ENCODE measurements at places on chromosomes 2 and 18.
A peak's percentile ranks its signal among the peaks of the same experiment; 100 is the strongest.

DNA sequence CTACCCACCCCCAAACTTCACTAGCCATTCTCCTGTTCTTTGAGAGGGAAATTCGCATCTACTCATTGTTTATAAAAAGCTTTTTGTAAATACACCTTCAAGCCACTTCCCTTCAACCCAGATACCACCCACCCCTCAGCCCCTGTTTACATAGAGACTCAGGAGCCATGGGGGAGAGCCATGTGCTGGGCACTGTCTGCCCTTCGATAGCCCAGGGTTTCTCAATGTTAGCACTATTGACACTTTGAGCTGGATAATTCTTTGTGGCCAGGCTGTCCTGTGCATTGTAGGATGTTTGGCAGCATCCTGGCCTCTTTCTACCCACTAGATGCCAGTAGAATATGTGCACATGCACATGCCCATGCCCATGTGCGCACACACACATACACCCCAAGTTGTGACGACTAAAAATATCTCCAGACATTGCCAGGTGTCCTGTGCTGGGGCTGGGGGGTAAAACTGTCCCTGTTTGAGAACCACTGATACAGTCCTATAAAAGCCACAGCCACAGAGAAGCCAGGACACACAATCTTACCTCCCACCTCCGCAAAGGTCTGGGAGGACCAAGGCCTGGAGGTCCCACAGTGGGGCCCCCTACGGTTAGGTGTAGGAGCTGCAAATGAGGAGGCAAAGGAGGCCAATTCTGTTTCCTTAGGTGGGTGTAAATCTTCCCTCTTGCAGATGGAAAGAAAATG, 44.5 kb upstream of the ASPRV1 start:
- peak; percentile 22 for DNase-seq

DNA sequence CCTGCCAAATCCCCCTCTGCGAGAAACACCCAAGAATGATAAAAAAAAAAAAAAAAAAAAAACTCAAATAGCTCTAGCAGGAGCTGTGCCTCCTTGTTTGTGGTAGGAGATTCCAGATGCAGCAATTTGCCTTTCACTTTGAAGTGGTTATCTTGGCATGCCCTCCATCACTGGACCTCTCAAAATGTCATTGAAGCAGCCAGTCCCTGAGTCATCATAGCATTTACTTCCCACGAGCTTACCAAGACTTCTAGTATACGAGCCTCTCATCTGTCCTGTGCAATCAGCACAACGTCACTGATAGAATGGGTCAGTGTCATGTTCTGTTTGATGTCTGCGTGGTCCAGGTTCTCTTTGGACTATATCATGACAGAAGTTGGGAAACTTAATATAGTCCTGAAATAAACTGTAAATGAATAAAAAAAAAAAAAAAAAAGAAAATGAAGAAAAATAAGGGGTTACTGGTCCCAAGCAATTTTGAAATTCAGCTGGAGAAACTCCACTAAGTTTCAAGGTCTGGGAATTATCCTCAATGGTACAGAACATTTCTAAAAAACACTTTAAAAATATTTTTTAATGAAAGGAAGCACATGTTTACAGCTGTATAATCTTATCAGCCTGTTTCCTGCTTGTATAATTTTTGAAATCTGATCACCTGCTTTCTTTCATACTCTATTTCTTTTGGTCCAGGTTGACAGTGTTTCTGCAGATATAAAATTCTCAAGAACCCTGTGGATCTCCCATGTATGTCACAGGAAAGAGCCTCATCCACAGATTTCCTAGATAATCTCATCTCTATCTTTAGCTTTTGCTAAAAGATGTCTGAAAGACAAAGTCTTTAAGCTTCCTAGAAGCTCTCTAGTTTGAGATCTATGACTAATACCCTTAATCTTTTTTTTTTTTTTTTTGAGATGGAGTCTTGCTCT, 74.1 kb upstream of the EHBP1 start:
- no peak for DNase-seq

DNA sequence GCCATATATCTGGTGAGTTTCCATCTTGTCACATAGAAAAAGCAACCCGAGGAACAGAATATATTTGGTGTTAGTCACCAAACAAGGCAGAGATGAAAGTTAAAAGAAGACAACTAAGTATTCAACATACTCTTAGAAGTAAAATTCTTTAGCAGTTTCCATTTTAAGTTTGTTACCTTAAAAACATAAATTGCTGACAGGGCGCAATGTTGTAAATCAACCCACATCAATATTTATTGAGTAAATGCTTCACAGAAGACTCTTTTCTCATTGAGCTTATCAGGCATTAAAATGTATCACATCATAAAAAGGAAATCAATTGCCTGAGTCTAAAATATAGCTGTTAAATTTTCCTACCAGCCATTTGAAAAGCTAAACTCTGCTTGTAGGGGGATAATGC, 603.0 kb downstream of the FBXO15 start:
- no peak for DNase-seq

DNA sequence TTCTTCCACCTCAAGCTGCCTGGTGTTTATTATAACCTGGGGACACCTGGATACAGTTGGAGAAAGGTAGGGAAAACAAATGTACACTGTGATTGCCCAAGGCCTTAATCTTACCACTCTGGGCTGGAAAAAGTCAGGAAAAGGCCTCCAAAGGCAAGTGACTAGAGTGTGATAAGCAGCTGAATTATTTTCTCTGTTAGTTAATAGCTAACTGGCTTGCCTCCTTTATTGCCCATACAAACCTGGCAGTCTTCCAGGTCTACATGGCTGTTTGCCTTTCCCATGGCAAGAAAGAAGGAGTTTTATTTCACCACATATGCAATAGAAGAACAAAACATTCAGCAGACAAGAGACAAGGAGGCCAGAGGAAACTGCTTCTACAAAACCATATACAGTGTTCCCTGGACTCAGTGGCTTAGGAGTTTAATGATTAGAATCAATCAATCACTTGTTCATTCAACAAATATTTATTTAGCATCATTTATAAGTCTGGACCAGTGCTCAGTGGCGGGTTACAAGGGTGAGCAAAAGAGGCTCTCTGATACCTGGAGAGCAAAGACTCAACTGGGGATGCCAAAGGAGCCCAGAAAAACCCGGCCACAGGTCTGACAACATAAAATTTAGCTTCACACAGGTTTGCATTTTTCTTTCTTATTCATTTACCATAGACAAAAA, 27.5 kb upstream of the SUCLG1 start:
- no peak for DNase-seq

DNA sequence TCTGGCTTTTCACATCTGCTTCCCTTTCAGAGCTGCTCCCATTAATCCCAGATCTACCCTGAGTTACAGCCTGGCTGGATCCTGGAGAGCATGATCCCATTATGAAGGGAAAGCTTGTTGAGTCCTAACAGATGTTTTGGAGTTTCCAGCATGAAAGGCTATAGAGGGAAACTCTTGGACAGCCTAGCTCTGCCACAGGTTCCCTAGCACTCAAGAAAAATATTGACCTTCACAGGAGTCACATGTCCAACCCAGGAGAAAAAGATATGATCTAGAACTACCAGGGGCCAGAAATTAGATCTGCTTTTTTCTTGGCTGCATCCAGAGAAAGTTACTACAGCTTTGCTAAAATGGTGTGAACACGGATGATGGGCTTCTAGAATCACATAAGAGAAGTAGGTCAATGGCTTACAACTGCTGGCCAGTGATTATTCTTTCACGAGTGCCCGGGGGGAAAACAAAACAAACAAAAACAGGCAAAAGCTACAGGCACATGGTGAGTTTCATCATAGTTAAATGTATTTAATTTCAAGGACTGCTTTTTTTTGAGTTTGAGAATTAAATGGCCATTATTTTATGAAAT, 15.9 kb downstream of the CCDC93 start:
- DNase-seq = no peak

DNA sequence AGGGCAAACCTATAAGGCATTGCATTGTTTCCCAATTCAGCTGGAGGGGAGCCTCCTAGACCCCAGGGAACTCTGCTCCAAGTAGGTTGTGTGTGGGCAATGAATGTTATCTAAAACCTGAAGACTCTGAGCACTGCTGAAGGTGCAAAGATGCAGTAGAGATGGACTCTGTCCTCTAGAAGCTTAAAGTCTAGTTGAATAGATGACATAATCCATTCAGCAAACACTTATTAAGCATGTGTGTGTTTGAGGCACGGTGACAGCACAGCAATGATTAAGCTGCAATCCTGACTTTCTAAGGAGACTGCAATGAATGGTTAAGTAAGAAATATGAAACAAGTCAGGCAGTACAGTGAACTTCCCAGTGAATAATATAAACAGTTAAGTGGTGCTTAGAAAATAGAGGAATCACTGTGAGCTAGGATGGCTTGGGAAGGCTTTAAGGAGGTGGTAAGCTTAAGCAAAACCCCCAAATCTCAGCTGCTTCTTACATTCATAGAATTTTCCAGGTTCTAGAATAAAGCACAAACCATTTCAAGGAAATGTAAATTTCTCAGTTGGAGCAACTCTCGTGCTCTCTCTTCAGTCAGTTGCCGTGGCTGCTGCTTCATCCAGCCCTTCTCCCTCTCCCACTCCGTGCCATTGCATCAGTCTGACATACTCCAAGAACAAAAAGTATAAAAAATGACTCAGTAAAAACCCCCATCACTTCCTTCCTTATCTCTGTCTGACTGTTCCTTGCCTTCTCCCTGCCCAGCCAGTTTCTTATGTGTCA, 19.1 kb downstream of the MXD1 start:
- peak; percentile 70 for DNase-seq

GRCh38 chr2:168816369-168816768, 13.9 kb downstream of the NOSTRIN start:
- no peak for DNase-seq

DNA sequence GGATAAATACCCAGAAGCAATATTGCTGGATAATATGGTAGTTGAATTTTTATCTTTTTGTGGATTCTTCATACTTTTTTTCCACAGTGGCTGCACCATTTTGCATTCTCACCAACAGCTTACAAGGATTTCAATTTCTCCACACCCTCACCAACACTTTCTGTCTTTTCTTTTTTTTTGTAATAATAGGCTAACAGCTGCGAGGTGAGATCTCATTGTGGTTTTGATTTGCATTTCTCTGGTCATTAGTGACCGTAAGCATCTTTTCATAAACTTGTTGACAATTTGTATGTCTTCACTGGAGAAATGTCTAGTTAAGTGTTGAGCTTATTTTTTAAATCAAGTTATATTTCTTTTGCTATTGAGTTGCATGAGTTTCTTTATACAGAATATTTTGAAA, 17.6 kb upstream of the SLC9A2 start:
- DNase-seq = no peak

DNA sequence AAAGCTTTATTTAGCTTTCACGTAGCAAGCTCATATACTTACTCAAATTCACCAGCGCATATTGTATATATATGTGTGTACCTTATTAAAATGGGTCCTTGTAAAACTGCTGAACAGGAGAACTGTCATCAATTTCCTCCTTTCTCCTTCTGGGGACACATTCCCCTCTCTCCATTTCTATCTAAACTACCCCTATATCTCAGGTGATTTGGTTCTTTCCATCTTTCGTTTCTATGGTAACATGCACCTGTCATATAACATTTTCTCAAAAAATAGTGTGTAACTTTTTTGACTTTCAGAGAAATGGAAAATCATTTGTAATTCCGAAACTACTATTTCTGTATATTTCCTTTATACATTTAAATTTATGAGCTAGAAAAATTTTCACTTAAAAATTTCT, 83.5 kb upstream of the CD226 start:
- no peak for DNase-seq

DNA sequence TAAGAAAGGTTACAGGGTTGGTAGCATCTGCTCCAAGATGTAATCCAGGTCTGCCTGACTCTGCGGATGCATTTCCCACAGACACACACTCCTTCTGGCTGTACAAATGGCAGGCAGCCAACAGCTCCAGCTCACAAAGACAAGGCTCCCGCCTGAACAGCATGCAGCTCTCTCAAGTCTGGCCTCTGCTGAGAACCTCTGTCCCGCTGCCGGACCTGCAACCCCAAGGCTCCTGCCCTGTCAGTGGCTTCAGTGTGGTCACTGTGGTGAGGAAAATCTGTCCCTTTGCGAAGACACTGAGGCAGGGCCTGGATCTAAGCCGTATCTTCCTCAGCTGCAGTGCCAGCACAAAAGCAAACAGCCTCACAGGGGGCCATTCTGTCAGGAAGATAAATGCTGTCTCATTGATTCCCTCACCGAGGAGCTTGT, 469.3 kb upstream of the MEX3C start:
- no peak for DNase-seq

- peak; percentile 78 for DNase-seq
These were observed 99.3 kb downstream of the SPATS2L start for GRCh38 chr2:200405599-200406298.
